ENCODE measurements at places on chromosomes 3 and 15.

GRCh38 chr3:134364061-134364935, 9.9 kb downstream of the AMOTL2 start:
- DNase-seq: peak; percentile 69

- no peak for DNase-seq
Measured at GRCh38 chr3:114374433-114374990, 80.7 kb downstream of the TIGIT start.

GRCh38 chr3:114005481-114005880, 50.8 kb downstream of the CCDC191 start:
- DNase-seq: no peak

- no peak for DNase-seq
Measured at GRCh38 chr3:175003590-175003989, 144.5 kb downstream of the NAALADL2 start.

DNA sequence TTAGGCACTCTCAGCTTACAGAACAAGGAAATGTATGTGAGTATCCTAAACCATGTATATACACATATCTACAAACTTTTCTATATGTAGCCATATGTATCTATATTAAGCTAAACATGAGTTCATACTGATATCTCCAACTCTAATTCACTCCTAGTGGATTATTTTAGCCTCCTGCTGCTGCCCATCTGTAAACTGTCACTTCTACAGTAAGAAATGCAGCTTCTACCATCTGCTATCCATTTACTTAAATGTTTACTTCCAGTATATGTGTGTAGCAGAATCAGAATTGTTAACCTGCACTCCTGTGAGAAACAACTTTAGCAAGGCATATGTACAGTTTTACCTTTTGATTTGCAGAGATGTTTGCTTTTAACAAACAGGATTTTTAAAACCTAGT, 478.5 kb upstream of the CBLB start:
- no peak for DNase-seq

DNA sequence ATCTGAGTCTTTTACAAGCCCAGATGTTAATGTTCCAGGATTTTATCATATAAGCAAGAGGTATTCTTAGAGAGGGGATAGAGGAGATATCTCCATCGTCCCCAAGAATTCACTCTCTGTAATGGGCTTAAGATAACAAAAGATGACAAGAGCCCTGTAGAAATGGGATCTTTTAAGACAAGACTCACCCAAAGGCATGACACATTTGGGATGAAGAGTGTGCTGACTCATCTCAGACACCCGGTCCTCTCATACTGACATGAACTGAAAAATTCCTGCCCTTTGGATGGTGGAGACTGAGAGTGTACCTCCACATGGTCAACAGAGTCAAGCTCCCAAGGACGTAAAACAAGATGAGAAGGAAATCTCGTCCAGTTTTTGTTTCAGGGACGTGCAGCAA, 11.0 kb downstream of the LEKR1 start:
- no peak for DNase-seq

DNA sequence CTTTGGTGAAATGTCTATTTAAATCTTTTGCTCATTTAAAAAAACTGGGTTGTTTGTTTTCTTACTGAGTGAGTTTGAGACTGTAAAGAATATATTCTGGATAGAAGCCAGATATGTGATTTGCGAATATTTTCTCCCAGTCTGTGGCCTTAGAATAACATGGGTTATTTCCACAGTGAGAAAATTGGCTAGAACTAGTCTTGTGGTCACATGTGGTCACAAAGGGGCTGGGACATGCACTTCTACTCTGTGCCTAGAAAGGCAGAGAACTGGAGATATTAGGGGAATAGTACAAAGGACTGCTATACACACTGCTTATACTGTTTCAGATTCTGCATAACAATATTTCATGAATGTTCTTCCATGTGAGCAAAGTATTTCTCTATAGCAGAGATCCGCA, 79.9 kb upstream of the RGMA start:
- no peak for DNase-seq

DNA sequence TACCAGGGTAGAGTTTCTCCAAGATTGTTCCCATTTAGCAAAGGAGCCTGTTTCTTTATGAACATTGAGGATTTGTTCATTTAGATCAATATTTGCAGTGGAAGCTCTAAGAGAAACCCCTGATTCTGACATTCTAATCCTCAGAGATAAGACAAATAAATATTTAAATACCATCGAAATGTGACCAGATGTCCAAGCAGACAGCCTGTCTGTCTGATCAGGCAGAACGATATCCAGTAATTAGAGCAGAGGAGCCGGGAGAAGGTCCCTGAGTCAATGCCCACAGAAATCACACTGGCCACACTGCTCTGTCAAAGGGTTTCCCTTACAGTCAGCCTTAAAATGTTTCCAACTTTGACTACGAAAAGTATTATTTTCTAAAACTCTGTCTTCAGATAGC, 15.7 kb upstream of the ARPIN start:
- DNase-seq: no peak

DNA sequence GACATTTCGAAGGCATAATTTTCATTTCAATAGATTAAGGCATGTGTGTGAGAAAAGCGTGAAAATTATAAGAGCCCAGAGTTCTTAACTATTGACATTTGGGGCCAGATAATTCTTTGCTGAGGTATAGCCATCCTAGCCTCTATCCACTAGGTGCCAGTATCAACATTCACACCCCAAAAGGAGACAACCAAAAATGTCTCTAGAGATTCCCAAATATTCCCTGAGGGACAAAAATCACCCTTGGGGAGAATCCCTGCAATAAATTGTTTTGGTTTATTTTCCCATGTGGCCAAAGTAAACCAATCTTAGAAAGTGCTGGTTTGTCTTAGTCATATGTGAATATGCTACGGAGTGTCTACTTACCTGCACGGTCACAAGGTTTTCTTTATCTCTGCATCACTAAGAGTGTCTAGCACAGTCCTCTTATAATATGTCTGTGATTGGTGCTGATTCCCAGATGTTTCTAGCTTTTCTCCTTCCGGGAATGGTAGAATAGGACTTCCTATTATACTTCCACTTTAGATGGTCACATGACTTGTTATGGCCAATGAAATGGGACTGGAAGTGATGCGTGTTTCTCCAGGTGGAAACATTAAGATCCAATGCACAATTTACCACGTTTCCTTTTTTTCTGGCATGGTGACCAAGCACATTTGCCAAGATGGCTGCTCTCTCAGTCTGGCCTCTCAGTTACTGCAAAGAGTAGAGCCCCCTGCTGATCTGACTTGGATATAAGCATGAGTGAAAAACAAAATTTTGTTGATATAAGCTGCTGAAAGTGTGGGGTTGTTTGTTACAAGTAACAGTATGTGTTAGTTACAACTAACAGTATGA, 8.0 kb upstream of the KBTBD8 start:
- no peak for DNase-seq

DNA sequence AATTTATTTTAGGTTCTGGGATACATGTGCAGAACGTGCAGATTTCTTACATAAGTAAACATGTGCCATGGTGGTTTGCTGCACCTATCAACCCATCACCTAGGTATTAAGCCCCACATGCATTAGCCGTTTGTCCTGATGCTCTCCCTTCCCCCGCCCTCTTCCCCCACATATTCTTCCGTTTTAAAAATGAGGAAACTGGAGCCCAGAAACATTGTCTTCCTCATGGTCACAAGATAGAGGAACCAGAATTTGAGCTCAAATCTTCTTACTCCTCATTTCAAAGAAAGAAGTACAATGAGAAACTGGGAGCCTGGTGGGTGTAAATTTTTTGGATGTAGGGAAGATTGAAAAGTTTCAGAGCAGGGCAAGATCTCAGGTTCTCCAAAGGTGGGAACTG, 56.1 kb upstream of the USP3 start:
- DNase-seq: no peak

DNA sequence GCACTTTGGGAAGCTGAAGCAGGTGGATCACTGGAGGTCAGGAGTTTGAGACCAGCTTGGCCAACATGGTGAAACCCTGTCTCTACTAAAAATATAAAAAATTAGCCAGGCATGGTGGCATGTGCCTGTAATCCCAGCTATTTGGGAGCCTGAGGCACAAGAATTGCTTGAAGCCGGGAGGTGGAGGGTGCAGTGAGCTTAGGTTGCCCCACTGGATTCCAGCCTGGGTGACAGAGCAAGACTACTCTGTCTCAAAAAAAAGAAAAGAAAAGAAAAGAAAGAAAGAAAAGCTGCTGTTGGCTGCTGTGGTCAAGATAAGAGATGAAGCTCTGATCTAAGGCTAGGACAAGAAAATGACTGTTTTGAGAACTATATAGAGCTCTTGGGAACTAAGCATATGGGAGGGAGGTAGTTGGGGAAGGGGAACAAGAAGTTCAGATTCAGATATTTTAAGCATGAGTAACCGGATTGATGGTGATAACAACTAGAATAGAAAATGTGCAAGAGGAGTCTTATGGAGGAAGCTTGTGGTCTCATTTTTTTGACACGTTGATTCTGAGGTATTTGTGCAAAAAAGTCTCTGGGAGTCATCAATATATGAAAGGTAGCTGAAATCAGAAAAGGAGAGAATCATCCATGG, 25.7 kb downstream of the DNAH12 start:
- no peak for DNase-seq

DNA sequence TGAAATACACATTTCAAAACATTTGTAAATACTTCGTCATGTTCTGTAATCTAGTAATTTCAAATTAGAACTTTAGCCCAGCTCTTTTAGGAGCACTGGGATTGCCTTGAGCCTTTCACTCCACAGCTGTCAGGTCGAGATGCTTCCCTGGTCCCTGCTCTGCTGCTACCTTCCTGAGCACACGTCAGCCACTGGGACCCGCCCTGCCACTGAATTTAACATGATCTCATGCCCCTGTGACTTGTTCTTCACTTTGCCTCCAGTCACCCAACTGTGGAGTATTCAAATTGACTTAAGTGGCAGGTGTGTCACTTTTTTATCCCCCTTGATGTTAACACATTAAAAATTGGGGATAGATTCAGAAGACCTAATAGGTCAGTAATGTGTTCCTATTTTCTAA, 3.3 kb downstream of the ARRDC4 start:
- DNase-seq: no peak

DNA sequence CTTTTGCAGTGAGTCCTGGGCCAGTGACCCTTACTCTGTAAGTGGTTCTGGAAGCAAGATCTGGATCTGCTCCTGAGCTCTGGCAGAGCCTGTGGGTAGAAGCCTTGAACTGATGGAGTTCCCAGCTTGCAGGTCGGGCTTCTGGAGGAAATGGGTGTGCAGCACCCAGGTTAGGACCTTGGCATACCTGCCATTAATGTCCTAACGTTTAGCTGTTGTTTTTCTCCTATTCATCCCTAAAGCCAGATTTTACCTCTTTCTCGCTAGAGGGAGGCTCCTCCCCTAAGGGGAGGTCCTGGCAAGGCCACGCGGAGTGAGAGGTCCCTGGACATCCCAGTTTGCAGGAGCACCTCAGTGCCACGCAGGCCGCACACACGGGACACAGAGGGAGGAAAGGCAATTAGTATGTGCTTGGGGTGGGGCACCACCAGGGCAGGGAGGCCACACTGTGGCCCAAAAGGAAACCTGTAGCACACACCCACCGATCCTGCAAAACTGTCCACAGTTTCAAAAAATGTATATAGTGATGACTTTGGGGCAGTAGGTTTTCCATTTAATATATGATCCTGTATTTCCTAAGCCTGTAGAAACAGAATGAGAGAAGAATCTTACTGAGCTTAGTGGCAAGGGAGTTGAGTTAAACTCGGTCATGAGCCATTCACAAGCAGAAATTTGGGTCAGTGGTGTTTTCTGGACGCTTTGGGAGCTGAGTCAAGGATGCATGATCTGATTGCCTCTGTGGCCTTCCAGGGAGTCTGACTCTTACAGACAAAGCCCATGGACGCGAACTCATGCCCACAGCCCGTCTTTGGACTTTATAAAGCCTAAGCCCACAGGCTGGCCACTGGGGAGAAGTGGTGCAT, 148.7 kb downstream of the LRRK1 start:
- no peak for DNase-seq

GRCh38 chr3:59286791-59287531, 237.1 kb upstream of the CFAP20DC start:
- no peak for DNase-seq

- no peak for DNase-seq
Measured at GRCh38 chr15:22839046-22839695, 705 bp downstream of the NIPA2 start.

GRCh38 chr15:50377867-50378751, 23.1 kb upstream of the GABPB1 start:
- DNase-seq: no peak
